ENCODE measurements at places on chromosomes 7 and 10.

DNA sequence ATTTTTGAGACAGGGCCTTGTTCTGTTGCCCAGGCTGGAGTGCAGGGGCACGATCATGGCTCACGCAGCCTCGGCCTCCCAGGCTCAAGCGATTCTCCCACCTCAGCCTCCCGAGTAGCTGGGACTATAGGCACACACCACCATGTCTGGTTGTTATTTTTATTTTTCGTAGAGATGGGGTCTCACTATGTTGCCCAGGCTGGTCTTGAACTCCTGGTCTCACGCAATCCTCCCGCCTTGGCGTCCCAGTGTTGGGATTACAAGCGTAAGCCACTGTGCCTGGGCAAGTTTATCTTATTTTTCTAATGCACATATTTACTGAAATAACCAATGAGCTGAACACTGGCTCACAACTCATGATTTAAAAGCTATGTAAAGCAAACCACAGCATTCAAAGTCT is 61.9 kb downstream of the FAM171A1 start:
- no peak for DNase-seq

DNA sequence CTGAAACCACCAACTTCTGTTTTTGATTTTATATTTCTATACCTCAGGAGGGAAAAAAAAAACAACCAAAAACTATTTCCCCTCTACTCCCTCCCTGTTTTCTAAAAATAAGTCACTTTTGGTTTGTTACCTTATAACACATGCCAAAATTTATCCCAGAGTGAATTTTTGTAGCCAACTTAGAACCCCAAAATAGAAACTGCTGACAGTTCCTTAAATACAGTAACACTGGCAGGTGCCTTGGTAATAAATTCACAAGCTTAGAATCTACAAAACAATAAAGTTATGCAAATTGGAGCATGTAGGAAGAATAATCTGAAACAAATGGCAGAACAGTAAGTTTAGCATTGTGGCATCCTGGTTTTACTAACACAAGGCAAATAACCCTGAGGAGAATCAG is 165.0 kb upstream of the HDAC9 start:
- DNase-seq, result peak; percentile 67

DNA sequence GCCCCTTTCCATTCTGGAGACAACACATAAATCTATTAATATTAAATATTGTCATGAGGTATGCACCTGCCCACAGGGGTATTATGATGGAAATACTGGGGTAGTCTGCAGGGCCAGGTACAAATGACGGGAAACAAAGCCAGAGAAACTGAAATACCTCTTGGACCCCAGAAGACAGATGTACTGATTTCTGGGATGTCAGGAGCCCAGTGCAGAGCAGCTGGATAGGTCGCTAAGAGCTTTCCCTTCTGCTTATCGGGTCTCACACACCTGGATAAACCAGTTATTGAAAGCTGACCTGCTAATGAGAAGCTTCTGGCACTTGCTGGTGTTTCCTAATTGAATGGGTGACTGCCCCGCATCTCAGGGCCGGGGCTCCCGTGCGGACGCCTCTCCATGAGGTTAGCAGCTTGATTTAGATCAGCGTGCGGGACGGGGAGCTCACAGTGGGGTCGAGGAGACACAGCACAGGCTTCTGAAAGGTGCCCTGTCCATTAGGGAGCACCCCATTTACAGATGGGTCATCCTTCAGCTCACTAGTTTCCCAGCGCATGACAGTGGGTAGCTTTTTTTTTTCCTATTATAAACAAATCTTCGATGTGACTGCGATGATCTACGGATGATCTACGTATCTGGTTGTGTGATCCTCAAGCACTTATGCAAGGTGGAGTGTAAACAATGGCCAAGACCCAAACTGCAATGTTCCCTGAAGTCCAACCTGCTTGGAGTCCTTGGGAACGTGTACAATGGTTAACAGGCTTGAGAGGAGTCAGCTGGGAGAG is 1.5 kb upstream of the INSIG1 start:
- no peak for DNase-seq

GRCh38 chr7:122082160-122082559 is 61.9 kb downstream of the AASS start:
- DNase-seq, result no peak

DNA sequence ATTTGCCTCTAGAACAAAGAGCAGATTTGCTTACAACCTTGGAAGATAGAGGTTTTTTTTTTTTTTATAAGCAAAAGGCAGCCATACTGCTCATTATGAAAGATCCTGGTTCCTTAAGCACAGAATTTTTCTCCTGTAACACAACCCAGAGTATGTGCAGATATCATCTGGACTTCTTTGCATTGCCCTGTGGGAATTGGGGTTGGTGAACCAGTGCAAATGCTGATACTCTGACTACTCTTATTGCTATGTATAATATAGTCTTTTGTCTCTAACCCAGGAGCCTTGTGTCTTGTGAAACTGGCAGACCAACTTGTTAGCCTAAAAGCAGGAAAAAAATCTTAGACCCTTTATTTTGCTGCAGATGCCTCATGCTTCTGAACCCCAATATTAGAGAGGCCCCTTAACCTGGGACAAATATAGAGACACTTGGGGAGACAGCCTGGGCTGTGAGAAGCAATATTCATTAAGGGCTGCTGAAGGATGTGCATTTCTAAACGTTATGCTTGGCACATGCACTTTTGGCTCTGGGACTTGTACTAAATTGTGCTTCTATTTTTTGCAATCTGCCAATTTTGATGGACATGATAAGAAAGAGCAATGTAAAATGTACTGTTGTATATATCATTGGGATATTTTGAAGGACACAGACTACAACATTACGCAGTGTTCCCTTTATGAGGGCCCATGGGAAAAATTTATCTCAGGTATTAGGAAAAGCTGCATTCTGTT is 78.9 kb downstream of the ANLN start:
- DNase-seq, result no peak

- DNase-seq, result no peak
Observed at GRCh38 chr10:118484152-118484871, 111.1 kb downstream of the PRLHR start.

DNA sequence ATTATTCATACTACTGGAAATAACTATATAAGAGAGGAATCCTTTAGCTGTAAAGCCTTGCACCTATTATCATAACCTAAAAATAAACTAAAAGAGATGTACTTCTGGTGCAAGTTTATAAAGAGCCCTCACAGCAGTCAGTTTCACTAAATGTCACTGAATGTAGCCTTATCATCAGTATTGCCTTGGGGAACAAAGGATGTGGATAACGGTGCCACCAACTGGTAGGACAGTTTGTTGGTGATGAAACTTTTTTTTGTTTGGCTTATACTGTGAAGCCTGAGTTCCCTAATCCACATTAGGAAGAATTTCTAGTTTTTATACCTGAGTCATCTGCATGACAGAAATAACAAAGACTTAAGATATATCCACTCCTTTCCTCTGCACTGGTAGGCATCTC is 117.9 kb upstream of the COL1A2 start:
- DNase-seq, result no peak

DNA sequence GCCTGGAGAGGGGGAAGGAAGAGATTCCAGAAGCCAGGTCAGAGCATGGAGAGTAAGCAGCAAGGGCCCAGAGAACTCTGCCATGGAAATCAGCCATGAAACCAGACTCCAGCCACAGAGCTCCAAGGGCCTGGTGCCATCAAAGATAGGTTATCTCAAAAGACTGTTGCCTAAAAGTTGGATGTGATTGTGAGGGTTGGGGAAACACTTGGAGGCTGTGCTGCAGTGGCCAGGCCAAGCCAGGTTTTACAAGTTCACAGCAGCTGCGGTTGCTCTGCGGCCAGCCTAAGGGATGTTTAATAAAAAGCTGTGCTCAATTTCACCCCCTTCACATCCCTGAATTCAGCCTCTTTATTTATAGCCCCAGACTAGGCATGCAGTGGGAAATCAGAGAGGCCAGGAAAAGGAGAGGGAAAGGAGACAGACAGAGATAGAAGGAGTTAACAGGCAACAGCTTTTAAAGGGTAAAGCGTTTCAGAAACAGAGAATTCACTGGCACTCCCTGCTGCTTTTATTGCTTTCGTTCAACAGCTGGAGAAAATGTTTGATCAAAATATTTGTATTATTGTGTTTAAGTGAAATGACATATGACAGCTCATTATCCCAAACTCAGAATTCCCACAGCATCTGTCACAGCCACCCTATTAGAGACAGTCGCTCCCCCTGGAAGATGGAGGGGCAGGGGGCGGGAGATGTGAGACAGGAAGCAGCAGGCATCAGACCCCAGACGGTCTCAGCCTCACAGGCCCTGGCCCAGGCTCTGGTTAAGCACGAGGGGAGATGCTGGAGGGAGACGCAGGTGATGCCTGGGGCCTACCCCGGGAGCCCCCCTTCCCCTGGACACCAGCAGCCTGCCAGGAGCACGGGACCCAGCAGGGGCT is 140.1 kb downstream of the GLI3 start:
- no peak for DNase-seq

GRCh38 chr10:67788028-67788886 is 49.7 kb downstream of the DNAJC12 start:
- peak; percentile 62 for DNase-seq

DNA sequence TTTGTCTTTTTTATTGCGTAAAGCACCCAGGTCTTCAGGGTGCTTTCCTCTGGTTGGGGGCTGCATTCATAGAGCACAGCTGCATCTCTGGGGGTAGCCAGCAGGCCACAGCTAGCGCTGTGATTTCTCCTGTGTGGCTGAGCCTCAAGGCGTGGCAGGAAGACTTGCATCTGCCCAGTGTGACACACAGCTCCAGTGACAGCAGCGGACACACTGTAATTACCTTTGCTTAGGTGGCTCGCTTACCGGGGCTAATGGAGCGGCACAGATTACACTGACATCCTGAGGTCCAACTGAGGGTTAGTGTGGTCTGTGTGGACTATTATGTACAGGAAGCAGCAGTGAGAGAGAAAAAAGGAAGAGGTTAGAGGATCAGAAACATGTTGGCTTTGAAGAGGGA is 27.1 kb downstream of the ABCB4 start:
- no peak for DNase-seq

GRCh38 chr7:49773218-49773935 is at the start of gene VWC2:
VWC2 (plus strand) TSS chr7:49773638; CDS start chr7:49775436, 1,798 bp downstream.
- DNase-seq, result no peak

GRCh38 chr10:12547301-12547771 is 198.0 kb downstream of the CAMK1D start:
- no peak for DNase-seq

DNA sequence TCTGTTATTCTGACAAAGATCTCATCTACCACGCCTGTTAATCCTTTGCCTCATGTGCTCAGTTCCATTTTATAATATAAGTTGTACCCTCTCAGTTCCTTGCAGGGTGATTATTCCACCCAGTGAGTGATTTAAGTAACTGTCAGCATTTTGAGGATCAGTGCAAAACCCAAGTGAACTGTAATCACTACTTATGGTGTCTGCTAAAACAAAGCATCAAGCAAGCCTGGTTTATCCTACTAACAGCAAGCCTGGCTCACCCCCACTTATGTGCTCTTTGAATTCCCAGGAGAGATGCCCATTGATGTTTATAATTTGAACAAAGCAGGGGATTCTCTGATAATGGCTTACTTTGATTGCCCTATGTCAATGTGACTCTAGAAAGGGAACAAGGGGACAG is 186.8 kb upstream of the LRGUK start:
- no peak for DNase-seq

DNA sequence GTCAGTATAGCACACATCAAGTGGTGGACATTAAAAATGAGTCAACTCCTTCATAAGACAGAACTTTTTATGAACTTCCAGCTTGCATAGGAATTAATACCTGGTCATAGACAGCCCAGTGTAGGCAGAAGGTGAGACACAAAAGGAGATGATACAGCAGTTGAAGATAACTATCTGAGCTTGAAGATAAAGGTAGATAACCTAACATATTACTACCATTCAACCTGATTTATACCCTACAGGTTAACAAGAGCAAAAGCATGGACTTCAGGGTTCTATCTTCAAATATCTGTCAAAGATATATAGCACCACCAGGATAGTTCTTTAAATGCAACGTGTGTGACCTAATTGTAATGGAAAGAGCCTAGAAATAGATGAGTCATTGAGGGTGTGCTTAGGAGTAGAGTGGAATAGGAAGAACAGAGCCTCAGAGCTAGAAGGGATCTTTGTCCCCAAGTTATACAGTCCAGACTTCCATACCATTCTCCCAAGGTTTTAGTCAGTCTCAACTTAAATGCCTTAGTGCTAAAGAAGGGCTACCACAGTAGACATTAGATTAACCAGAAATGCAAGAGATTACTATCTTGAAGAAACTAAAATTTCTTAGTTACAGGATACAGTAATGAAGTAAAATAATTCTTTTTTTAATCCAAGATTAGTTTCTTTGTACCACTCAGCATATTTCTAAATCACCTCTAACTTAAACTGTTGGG is 9.2 kb downstream of the ZNF800 start:
- no peak for DNase-seq

DNA sequence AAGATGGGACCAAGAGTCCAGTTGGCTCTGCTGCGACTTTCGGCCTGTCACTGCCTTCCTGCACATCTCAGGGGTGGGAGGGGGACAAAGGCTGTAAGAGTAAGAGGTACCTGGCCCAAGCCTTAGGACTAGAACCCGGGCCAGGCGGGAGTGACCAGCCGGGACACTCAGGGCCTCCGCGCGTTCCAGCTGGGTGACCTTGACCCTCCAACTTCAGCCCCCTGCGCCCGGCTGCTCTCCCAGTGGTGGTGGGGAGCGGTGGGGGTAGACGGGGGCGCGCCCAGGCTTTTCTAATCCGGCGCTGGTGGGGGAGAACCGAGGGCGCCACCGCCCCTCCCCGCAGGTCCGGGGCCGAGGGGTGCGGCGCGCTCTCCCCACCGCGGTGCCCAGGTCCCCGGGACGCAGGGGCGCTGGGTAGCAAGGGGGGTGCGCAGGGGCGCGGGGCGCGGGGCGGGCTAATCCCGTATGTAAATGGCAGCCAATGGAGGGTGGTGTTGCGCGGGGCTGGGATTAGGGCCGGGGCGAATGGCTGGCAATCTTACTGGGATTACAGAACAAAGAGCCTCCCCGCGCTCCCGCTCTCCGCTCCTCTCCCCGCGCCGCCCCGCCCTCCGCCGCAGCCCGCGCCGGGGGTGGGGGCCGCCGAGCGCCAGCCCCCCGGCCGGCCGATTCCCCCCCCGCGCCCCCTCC is at the start of gene GTF2IRD1:
TSS of gene GTF2IRD1 (plus strand) at position 585 of the 690 bp plus-strand sequence. CDS start 54,175 bp downstream, outside the sequence.
- DNase-seq, result peak; percentile 59

DNA sequence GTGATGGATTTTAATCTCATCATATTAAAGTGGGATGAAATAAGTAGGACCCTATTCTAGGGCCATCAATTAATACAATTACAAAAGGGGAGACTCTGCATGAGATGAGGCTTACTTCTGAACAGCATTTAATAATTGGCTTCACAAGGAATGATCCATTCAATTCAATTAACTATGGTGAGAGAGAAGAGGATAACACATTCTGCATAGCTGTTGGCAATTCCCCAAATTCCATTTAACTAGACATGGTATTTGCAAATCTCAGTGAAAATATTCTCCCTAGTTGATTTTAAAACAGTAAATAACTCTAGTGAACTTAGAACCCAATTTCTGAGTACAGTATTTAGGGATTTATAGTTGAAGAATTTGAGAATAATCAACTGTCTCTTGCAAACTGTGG is 145.3 kb downstream of the NOC3L start:
- DNase-seq, result no peak
